ENCODE measurements at places on chromosomes 7 and 10.

- DNase-seq: no peak
These were observed 56.2 kb downstream of the SEMA3A start for GRCh38 chr7:84138411-84138810.

GRCh38 chr10:70912556-70912955, 24.2 kb upstream of the PCBD1 start:
- DNase-seq: no peak

GRCh38 chr10:63369711-63370110, 96.1 kb downstream of the JMJD1C start:
- no peak for DNase-seq

- DNase-seq: no peak
These were observed 65.4 kb upstream of the TNS3 start for GRCh38 chr7:47647181-47647917.

- DNase-seq: no peak
These were observed 35.9 kb downstream of the APBB1IP start for GRCh38 chr10:26474026-26474425.

All from stimulated activated CD4-positive, alpha-beta T cell treated with anti-CD3 and anti-CD28 coated beads, Interleukin-12 subunit alpha, Interleukin-12 subunit beta, amount 100 ng/mL, for 24 hours (primary cell).